ENCODE measurements at places on chromosomes 11 and 22. TPM values are rescaled to one million over a fixed set of nuclear protein-coding genes. Genes with fewer than 3 reads are reported as not detected.

The MRGPRX3 gene
- not detected for total RNA-seq

The KDM4F gene
- total RNA-seq = not detected

The MED15 gene
- total RNA-seq = 207 TPM

The TMPRSS4 gene
- total RNA-seq = not detected

The CALCB gene
- 0.62 TPM for total RNA-seq

The OR5A1 gene
- not detected for total RNA-seq

The CASP4 gene
- total RNA-seq = 102 TPM

The AGBL2 gene
- 8.2 TPM for total RNA-seq

The APLNR gene
- total RNA-seq = not detected

The NAALADL1 gene
- 16.0 TPM for total RNA-seq

The NLRX1 gene
- total RNA-seq = 6.6 TPM

The MYO18B gene
- 0.12 TPM for total RNA-seq

The GPR83 gene
- total RNA-seq = 0.22 TPM

The LRRC32 gene
- total RNA-seq = 3.2 TPM

The KCNE3 gene
- total RNA-seq = 0.40 TPM

The RASSF10 gene
- not detected for total RNA-seq

The LSP1 gene
- 297 TPM for total RNA-seq

The PANX2 gene
- total RNA-seq = not detected

The GRIA4 gene
- total RNA-seq = not detected

The ROBO4 gene
- not detected for total RNA-seq

The CCND1 gene
- 1.1 TPM for total RNA-seq

The IGSF22 gene
- total RNA-seq = 9.4 TPM

The PRRG4 gene
- total RNA-seq = not detected

The SLC29A2 gene
- 5.4 TPM for total RNA-seq

The OR5P2 gene
- total RNA-seq = not detected

The CEP126 gene
- total RNA-seq = 2.6 TPM

The OSBP gene
- 53.0 TPM for total RNA-seq

The KIF18A gene
- total RNA-seq = 5.3 TPM

The HOATZ gene
- total RNA-seq = not detected

The ANKK1 gene
- total RNA-seq = 2.4 TPM

The KRTAP5-1 gene
- not detected for total RNA-seq

The MMP11 gene
- total RNA-seq = 1.2 TPM

The TMEM132A gene
- total RNA-seq = not detected

The DGAT2 gene
- 0.55 TPM for total RNA-seq

The GTSE1 gene
- total RNA-seq = 0.25 TPM

The PHRF1 gene
- 36.7 TPM for total RNA-seq

The YIF1A gene
- total RNA-seq = 32.6 TPM

The C11orf16 gene
- total RNA-seq = not detected

The CCDC116 gene
- total RNA-seq = 0.13 TPM

The ADM2 gene
- 1.7 TPM for total RNA-seq

The PVALB gene
- total RNA-seq = 7.4 TPM

The AIFM3 gene
- total RNA-seq = 0.34 TPM

The WBP2NL gene
- total RNA-seq = 1.7 TPM

The TSSC4 gene
- total RNA-seq = 60.3 TPM

The TTC9C gene
- total RNA-seq = 11.0 TPM

The SERPING1 gene
- total RNA-seq = 0.57 TPM

The HYOU1 gene
- total RNA-seq = 162 TPM

The ASPHD2 gene
- total RNA-seq = 1.6 TPM

The OR4A16 gene
- total RNA-seq = not detected

The BIK gene
- 2.3 TPM for total RNA-seq

The APOL6 gene
- total RNA-seq = 42.7 TPM

The RAB30 gene
- total RNA-seq = 33.9 TPM

The RAG2 gene
- total RNA-seq = not detected

Data from T-helper 17 cell (primary cell).